ENCODE measurements at places on chromosomes 7 and 10. TPM values are rescaled to one million over a fixed set of nuclear protein-coding genes. Genes with fewer than 3 reads are reported as not detected.

Gene PNLIP
- total RNA-seq, result not detected

- H3K27me3 ChIP-seq, result no peaks in the 10 kb centered on the region
- no peak for DNase-seq
- H3K4me3 ChIP-seq, result no peak overlapping the region
- no peak overlapping the region for H3K27ac ChIP-seq
- no peaks in the 10 kb centered on the region for H3K36me3 ChIP-seq
Observed at GRCh38 chr7:46781901-46782439, 799.9 kb downstream of the TNS3 start.

Gene HTR7
- total RNA-seq, result 9.8 TPM

- no peaks in the 10 kb centered on the region for H3K27me3 ChIP-seq
- H3K4me3 ChIP-seq, result no peak overlapping the region
Observed at GRCh38 chr7:114530057-114530611, 115.5 kb downstream of the FOXP2 start.

DNA sequence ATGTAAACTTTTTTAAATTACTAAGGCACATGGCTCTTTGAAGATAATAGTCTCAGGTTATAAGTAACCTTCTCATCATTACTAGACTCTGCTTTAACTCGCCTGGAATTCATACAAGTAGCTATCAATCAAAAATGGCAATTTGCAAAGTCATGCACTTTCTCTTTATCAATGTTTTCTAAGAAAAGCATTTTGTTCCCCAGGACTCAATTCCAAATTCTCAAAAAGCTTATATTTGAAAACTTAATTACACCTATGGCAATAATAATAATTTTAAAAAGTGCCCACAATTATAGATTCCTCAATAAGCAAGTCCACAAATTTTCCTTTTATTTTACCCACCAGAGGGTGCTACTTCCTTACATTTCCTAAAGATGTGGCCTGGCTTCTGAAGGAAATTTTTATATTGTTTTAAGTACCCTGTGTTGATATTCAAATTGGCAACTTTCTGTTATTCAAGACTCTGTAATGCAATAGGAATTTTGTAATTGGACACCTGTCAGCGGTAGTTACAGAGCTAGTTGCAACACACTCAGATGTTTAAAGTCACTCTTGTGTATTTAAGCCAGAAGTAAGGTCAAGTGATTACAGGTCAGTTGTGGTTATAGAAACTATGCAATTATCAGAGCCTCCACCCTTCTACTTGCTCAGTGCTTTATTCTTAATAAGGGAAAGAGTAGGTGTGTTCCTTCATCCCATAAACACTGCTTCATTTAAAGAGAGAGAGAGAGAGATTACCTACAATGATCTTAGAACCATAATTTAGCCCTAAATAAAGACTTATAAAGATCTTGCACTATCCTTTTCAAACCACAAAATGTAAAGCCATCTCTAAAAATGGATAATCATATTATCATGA lies 47.1 kb upstream of the HYAL4 start:
- H3K4me3 ChIP-seq, result no peak overlapping the region
- H3K27me3 ChIP-seq, result peaks cover 2% of the 10 kb centered on the region
- no peak overlapping the region for H3K27ac ChIP-seq

Gene SH2D4B
- not detected for total RNA-seq

- H3K4me1 ChIP-seq, result peaks cover 12% of the 10 kb centered on the region
- H3K36me3 ChIP-seq, result no peaks in the 10 kb centered on the region
- no peaks in the 10 kb centered on the region for H3K27me3 ChIP-seq
- DNase-seq, result no peak
Observed at GRCh38 chr7:131145770-131146169, 181.9 kb upstream of the MKLN1 start.

GRCh38 chr7:157415486-157415885 lies 78.7 kb downstream of the DNAJB6 start:
- peaks cover 10% of the 10 kb centered on the region for H3K36me3 ChIP-seq
- H3K4me1 ChIP-seq, result peaks cover 12% of the 10 kb centered on the region
- H3K27ac ChIP-seq, result no peak overlapping the region
- no peaks in the 10 kb centered on the region for H3K27me3 ChIP-seq
- DNase-seq, result peak; percentile 58

GRCh38 chr7:46589286-46589685 lies 668.2 kb upstream of the IGFBP3 start:
- H3K4me1 ChIP-seq, result peaks cover 12% of the 10 kb centered on the region
- no peaks in the 10 kb centered on the region for H3K36me3 ChIP-seq
- H3K27me3 ChIP-seq, result no peaks in the 10 kb centered on the region
- H3K4me3 ChIP-seq, result no peak overlapping the region

Data from osteoblast (primary cell).